ENCODE measurements at places on chromosomes 1 and 21.

GRCh38 chr21:15748586-15748985 lies 18.8 kb downstream of the USP25 start:
- DNase-seq, result no peak

GRCh38 chr1:218931324-218931723 lies 242.4 kb upstream of the LYPLAL1 start:
- no peak for DNase-seq

DNA sequence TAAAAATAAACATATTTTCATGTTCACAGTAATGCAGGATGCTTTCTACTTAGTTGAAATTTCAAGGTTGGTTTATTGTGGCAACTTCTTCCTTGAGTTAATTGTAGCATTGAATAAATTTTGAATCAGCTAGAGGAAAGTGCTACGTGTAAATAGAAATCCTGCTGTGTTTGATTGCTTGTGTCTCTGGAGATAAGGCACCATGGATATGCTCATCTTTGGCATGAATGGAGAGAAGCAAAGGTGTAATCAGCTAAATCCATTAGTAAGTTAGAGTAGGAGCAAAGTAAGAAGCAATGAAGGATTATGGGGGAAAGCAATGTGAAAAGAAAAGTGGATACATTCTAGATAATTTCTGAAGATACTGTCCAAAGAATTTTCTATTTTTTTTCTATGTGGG lies 331.1 kb downstream of the PTPRC start:
- no peak for DNase-seq

DNA sequence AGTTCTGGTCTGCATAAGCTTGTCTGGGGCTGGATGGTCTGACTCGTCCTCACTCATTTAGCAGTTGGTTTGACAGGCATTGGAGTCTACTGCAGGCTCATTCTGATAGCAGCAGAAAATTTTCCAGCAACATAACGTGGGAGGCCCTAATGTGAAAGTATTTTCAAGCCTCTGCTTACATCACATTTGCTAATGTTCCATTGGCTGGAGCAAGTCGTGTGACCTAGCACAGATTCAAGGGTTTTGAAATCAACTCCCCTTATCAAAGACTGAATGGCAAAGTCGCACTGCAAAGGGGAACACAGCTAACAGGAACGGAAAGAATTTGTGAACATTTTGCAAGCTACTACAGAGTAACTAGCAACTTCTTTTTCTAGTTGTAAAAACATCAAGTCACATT lies 2.3 kb upstream of the USH2A start:
- DNase-seq, result no peak

DNA sequence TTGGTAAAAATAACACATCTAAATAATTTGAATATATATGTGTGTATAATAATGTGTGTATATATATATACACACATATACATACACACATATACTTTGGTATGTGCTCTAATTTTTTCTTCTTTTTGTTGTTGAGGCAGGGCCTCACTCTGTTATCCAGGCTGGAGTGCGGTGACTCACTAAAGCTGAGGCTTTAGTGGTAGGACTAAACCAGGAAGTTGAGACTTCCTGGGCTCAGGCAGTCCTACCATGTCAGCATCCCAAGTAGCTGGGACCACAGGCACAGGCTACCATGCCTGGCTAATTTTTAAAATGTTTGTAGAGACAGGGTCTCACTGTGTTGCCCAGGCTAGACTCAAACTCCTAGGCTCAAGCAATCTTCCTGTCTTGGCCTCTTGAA lies 46.7 kb upstream of the CXADR start:
- DNase-seq, result no peak

GRCh38 chr1:164726235-164726634 lies 167.3 kb downstream of the PBX1 start:
- no peak for DNase-seq

GRCh38 chr1:84619383-84620102 lies 45.3 kb upstream of the CTBS start:
- peak; percentile 8 for DNase-seq

DNA sequence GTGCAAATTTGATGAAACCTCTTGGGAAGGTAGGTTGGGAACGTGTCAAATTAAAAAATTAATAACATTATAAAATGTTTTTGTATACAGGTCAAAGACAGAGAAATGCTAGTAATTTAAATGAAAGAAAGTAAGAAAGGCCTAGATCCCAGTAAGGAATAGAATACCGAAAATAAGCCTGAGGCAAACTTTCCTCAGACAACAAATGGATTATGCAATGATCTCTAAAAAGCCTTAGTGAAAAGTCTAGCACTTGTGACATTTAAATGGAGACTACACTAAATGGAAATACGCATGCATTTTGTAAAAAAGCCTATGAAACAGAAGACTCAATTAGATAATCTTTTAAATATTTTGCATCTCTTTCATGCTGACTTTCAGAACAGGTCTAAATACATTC lies 138.5 kb upstream of the ZNHIT6 start:
- DNase-seq, result no peak

DNA sequence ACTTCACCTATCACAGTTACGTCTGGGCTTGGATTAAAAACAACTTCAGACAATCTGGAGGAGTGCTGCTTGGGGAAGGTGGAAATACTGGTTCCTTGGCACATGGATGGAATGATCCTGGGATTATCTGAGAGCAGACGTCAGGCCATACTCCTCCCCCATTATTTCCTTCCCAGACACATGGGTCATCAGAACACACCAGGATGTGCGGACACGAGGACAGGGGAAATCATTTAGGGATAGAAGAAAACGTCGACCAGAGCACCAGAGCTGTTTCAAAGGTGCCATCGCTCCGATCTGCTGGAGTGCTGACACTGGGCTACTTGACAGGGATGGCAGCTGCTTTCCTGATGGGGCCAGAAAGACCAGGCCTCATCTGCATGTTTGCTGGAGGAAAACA lies 31.8 kb upstream of the ANGPTL7 start:
- DNase-seq, result no peak

GRCh38 chr1:233477359-233477758 lies 136.5 kb upstream of the KCNK1 start:
- no peak for DNase-seq

DNA sequence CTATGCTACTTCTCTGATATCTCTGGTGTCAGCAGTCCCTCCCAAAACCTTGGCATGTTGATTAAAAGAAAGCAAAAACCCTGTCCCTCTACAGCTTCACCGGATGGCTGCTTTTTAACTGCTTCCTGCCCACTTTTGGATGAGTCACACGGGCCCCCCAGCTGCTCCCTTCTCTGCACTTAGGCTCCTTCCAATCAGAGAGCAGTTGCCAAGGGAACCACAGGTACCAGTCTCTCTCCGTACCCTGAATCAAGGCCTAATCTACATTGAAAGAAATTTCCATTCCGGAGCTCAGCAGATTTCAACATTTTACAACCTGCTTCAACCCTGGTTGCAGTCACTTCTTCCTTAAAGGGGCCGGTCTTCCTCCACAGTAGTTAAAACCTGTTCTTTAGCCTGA lies 70.6 kb upstream of the GJB5 start:
- DNase-seq, result no peak

- DNase-seq, result no peak
Measured at GRCh38 chr1:2601721-2602303, 15.2 kb downstream of the PRXL2B start.

- DNase-seq, result no peak
Measured at GRCh38 chr1:220003610-220004299, 42.5 kb downstream of the EPRS1 start.

- no peak for DNase-seq
Measured at GRCh38 chr1:165313903-165314302, 42.6 kb downstream of the LMX1A start.

GRCh38 chr1:8420318-8420717 lies 102.4 kb downstream of the SLC45A1 start:
- DNase-seq, result no peak

GRCh38 chr1:194512345-194512744 lies 1325.9 kb upstream of the B3GALT2 start:
- no peak for DNase-seq

GRCh38 chr1:16053781-16054502 lies 10.4 kb downstream of the CLCNKB start:
- no peak for DNase-seq

DNA sequence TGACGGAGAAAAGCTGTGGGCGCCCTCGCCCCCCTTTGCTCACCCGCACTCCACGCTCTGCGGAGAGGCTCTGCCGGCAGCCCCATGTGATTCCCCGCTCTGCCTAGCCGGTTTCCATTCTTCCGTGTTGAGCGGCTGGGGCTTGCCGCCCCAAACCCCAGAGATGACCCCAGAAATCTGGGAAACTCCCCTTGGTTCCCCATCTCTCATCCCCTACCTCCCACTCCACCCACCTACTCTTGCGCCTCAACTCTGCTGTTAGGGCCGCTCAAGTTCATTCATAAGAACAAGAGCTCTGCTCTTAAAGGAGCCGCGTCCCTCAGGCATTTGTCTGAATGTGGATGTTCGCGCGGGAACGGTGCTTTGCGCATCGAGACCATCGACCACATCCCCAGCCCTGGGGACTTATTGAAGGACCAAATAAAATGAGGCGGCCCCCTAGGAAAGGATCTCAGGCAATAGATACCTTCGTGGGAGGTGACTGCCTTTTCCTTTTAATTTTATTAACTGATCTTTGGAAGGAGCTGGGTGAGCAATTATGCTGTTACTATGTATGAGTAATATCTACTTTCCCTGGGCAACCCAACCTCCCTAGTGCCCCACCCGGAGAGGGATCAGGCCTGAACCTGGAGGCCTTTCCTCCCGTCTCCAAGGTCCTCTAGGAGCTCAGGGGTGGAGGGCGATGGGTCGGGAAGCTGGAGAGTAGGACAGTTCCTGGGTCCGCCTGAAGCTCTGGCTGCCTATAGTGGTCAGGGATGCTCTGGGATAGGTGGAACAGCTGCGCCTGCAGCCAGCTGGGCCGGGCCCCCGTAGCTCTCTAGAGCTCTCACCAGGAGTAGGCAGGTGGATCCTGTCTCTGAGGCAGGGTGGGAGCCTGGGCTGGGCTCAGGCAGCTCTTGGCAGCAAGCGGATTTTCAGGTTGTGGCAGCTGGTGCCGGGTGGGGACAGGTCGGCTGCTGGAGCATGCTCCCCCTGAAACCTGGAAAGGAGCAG lies 898 bp downstream of the MFSD2A start:
- no peak for DNase-seq

GRCh38 chr1:109617291-109617801 lies 2.1 kb downstream of the GNAT2 start:
- DNase-seq, result no peak

DNA sequence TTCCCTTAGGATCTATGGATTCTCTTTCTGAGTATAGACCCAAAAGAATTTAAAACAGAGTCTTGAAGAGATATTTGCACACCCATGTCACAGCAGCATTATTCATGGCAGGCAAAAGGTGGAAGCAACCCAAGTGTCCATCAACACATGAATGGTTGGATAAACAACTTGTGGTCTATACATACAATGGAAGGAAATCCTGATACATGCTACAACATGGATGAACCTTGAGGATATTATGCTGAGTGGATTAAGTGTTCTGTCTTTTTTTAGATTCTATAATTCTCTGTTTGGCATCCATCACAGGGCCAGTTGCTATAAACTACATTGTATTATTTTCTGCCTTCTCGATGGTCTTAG lies 39.8 kb downstream of the PTPN14 start:
- DNase-seq, result no peak

DNA sequence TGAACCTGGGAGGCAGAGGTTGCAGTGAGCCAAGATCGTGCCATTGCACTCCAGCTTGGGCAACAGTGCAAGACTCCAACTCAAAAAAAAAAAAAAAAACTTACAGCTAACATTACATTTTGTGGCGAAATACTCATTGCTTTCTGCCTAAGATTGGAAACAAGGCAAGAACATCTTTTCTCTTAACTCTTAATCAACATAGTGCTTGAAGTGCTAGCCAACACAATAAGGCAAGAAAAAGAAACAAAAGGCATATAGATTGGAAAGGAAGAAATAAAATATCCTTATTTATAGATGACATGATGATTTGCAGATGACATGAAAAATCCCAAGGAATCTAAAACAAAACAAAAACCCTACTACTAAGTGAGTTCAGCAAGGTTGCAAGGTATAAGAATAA lies 24.6 kb upstream of the GJA9 start:
- DNase-seq, result no peak

GRCh38 chr1:231971397-231972110 lies 345.0 kb downstream of the DISC1 start:
- DNase-seq, result no peak

GRCh38 chr1:179955287-179955680 lies 674 bp downstream of the CEP350 start:
- DNase-seq, result no peak

- DNase-seq, result no peak
Measured at GRCh38 chr1:178530037-178530402, 17.1 kb downstream of the TEX35 start.

DNA sequence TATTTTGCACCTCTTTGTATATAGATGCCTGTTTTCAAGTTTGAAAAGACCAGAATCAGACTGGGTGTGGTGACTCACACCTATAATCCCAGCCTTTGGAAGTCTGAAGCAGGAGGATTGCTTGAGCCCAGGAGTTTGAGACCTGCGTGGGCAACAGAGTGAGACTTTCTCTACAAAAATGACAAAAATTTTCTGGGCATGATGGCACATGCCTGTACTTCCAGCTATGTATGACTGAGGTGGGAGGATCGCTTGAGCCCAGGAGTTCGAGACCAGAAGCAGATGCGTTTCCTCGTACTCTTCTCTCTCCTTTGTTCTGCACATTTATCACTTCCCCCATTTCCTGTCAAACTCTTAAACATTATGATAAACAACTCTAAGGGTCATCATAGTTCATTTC lies 310.0 kb upstream of the SNX7 start:
- DNase-seq, result no peak

- DNase-seq, result no peak
Measured at GRCh38 chr1:48889082-48889481, 112.4 kb upstream of the BEND5 start.

DNA sequence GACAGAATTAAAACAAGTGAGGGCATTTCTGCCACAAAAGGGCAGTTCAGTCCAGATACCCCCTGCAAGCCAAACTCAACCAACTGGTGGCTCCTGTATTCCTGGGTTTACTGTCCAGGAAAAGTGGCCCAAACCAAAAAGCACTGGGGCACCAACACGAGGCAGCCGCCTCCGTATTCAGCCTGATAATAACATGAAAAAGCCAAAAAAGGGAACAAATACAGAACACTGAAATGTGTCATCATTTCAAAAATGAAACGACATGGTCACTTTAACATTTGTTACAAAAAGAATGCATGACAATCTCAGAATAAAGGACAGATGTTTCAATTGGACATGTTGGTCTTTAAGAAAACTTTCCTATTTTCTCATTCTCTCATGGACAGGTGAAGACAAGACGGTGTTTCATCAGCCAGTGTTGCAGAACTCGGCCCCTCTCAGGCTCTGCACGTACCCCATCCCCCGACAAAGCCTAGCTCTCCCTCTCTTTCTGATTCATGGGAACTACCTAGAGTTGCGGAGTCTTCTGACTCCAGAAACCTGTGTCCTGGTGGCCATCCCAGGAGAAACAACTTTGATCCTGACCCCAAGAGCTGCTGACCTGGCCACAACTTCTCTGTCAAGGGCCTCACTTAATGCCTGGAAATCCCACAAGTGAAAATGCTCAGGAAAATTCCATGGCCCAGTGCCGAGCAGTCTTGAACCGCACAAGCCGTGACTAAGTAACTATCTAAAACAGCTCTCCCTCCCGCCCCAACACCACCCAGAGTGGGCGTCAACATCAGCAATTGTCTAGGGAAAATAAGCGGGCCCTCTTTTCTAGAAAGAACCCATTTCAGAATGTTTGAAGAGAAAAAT lies 27.1 kb downstream of the ZBTB17 start:
- no peak for DNase-seq
